Caco-2 (cell line): ENCODE measurements at places on chromosomes 2 and 18. TPM values are rescaled to one million over a fixed set of nuclear protein-coding genes. Genes with fewer than 3 reads are reported as not detected.

DNA sequence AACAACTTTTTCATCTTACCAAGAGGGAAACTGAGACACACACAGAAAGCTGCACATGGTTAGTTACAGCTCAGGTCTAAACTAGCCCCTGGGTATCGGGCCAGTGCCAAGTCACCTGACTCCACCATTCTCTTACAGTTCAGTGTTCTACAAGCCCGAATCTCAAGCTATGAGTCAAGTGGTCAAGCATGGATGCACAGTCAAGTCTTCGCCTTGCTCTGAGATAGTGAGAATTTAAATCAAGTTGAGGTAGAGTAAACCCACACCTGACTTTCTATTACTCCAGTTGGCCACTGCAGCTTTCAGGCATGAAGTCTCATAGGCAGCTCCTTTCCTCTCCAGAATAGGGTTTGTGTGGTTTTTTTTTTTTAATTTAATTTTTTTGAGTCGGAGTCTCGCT lies 34.5 kb upstream of the ARL5A start:
- no peak for DNase-seq
- no peaks in the 10 kb centered on the region for H3K27me3 ChIP-seq
- H3K36me3 ChIP-seq: no peaks in the 10 kb centered on the region
- no peaks in the 10 kb centered on the region for H3K4me1 ChIP-seq
- no peak overlapping the region for H3K4me3 ChIP-seq

- no peaks in the 10 kb centered on the region for H3K4me1 ChIP-seq
- no peak overlapping the region for H3K4me3 ChIP-seq
- H3K27ac ChIP-seq: no peak overlapping the region
- H3K36me3 ChIP-seq: no peaks in the 10 kb centered on the region
- H3K27me3 ChIP-seq: no peaks in the 10 kb centered on the region
- DNase-seq: no peak
Measured at GRCh38 chr18:42801706-42802105, 313.8 kb downstream of the RIT2 start.

GRCh38 chr2:207132019-207132418 lies 33.7 kb downstream of the KLF7 start:
- DNase-seq: no peak
- no peak overlapping the region for H3K27ac ChIP-seq
- no peaks in the 10 kb centered on the region; the same call in 1 of the 2 replicates for H3K4me1 ChIP-seq
- H3K36me3 ChIP-seq: no peaks in the 10 kb centered on the region
- no peaks in the 10 kb centered on the region for H3K27me3 ChIP-seq

DNA sequence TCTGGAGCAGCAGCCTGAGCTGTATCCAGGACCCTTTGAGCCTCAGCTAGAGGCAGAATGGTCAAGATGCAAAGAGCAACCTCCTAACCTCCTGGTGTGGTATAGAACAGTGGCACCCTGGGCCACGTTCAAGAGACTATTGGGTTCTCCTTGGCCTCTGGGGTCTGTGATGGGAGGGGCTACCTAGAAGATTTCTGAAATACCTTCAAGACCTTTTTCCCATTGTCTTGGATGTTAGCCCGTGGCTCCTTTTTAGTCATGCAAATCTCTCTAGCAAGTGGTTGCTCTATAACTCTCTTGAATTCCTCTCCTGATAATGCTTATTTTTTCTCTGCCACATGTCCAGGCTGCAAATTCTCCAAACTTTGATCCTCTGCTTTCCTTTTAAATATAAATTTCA lies 106.3 kb upstream of the SULT1C3 start:
- no peak overlapping the region for H3K27ac ChIP-seq
- no peaks in the 10 kb centered on the region for H3K27me3 ChIP-seq
- DNase-seq: no peak

DNA sequence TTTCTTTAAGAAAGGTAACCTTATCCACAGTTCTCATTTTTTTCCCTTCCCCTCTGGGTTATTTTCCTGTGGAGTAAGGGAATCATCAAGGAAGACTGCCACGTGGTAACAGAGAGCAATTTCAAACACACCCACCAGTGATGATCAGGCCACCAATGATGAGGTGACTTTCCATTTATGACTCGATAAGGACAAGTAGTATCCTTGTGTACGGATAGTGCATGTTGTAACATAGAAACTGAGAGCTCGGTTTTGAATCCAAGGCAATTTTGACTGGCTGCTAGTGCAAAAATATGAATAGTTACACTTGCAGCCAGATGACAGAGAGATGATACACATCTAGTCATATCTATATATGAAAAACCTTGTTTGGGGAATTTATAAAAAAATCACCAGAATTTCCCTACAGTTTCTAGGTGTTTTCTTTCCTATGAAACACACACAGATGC lies 143.6 kb upstream of the TCF4 start:
- no peaks in the 10 kb centered on the region for H3K36me3 ChIP-seq
- no peak for DNase-seq

DNA sequence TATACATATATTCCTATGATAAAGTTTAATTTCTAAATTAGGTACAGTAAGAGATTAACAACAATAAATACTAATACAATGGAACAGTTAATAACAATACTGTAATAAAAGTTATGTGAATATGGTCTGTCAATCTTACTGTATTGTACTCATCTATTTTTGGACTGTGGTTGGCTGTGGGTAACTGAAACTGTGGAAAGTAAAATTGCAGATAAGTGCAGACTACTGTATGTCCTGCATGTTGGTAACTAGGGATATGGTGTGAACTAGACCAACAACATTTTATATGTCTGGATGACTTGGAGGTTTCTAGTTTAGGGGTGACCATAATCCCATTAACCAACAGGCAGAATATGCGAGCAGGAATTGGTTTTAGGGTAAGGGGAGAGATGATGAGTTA lies 23.3 kb downstream of the PHLPP1 start:
- no peaks in the 10 kb centered on the region for H3K27me3 ChIP-seq
- no peaks in the 10 kb centered on the region for H3K36me3 ChIP-seq
- no peak for DNase-seq
- no peak overlapping the region for H3K4me3 ChIP-seq
- H3K27ac ChIP-seq: no peak overlapping the region
- H3K4me1 ChIP-seq: peaks cover 14% of the 10 kb centered on the region; the same call in 1 of the 2 replicates

DNA sequence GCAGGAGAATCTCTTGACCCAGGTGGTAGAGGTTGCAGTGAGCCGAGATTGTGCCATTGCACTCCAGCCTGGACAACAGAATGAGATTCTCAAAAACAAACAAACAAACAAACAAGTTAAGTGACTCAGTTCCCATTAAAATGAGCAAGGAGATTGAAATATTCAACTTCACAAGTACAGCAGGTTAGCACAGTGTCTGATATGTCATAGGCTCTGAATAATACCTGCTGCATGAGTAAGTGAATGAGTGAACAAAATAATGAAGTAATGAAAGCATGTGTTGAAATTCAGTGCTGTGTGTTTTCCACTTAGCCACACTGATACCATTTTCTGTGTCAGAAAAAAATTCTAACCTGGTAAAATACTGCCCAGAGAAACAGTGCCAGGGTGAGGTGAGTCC lies 41.9 kb upstream of the SETBP1 start:
- H3K4me3 ChIP-seq: no peak overlapping the region
- H3K27me3 ChIP-seq: no peaks in the 10 kb centered on the region; the same call in 1 of the 2 replicates
- DNase-seq: no peak
- H3K4me1 ChIP-seq: no peaks in the 10 kb centered on the region

GRCh38 chr18:6069103-6069502 lies 173.8 kb upstream of the TMEM200C start:
- H3K4me3 ChIP-seq: no peak overlapping the region
- DNase-seq: no peak
- H3K27ac ChIP-seq: no peak overlapping the region
- H3K36me3 ChIP-seq: no peaks in the 10 kb centered on the region
- no peaks in the 10 kb centered on the region for H3K27me3 ChIP-seq

Gene MC5R
- total RNA-seq: not detected in 2 replicates

Gene RUFY4
- not detected in 2 replicates for total RNA-seq

Gene DSEL
- 0.16 and 0.18 TPM in 2 replicates for total RNA-seq

Gene CHRND
- total RNA-seq: not detected in 2 replicates
